ENCODE measurements at places on chromosomes 6 and 20.

DNA sequence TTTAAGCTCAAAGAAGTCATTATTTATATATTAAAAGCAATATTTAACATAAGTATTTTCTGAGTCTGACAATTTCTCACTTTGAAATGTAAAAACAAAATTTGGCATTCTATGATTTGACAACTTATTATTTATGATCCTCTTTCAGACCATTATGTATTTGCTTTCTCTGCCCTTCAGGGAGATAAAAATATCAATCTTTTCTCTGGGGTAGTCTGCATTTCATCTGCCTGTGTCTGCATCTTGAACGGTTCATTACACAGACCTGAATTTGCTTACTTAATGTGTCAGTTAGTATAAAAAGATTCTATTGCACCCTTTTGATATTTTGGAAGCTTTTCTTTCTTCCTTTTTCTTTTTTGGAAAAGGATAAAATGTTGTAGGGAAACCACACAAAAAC is 354.0 kb upstream of the RGS17 start:
- no peak for DNase-seq

DNA sequence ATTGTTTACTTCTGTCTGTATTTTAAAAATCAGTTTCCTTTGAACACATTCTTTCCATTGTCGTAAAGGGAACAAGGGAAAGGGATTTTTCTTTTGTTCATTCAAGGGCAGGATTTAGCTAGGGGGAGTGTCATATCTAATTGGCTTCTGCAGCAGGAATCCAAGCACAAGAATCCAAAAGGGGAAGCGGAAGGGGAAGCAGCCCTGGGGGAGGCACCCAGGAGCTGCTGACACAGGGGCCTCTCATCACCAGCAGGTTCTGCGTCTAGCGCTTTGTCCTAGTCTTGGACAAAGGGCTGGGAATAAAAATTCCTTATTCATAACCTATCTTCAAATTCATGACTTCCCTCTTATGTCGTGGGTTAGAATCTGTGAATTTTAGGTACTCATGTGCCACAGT is 13.7 kb downstream of the RIPK1 start:
- no peak for DNase-seq

DNA sequence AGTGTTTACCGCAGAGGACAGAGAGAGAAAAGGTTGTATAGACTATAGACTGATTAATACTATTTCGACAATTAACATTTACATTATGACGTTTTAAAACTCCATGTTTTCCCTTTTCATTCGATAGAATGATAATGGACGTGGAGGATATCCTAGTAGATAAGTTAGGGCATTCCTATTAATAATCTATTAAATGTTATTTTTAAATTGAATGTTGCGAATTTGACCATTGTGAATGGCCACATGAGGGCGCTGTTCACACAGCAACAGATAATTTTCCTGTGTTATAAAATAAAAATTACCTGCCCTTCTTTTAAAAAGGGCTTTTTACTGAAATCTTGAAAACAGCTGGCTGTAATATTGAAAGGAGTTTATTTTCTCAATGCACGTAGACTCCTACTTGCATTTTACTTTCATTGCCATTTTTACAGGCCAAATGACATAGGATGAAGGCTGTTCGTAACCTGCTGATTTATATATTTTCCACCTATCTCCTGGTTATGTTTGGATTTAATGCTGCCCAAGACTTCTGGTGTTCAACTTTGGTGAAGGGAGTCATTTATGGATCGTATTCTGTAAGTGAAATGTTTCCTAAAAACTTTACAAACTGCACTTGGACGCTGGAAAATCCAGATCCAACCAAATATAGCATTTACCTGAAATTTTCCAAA is 3.3 kb downstream of the ADGRB3 start:
- peak; percentile 47 for DNase-seq

GRCh38 chr20:53776858-53777257 is 183.2 kb upstream of the ZNF217 start:
- no peak for DNase-seq

DNA sequence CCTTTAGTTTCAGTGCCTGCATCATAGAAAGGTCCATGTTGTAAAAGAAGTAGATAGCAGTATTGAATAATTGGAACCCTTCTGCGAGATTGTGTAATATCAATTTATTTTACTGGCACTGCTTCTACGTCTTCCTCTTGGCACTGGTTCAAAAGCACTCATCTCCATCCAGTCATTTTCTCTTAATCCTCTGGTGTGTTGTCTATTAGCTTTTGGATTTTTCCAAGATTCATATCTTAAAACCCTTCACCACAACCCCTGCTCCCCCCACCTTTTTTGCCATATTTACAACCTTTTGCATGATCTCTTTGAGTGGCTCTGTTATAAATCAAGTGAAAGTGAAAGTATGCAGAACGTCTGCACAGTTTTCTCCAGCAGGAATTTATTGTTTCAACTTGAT is 76.6 kb upstream of the HSF2 start:
- no peak for DNase-seq

Data from cerebellum (tissue), 4 donors.